ENCODE measurements at places on chromosomes 2 and 18. TPM values are rescaled to one million over a fixed set of nuclear protein-coding genes. Genes with fewer than 3 reads are reported as not detected.

The BUB1 gene
- polyA plus RNA-seq, result 12.0 TPM

The MYOM1 gene
- 15.4 TPM for polyA plus RNA-seq

The LRATD1 gene
- 66.8 TPM for polyA plus RNA-seq

The ELOA2 gene
- polyA plus RNA-seq, result not detected

DNA sequence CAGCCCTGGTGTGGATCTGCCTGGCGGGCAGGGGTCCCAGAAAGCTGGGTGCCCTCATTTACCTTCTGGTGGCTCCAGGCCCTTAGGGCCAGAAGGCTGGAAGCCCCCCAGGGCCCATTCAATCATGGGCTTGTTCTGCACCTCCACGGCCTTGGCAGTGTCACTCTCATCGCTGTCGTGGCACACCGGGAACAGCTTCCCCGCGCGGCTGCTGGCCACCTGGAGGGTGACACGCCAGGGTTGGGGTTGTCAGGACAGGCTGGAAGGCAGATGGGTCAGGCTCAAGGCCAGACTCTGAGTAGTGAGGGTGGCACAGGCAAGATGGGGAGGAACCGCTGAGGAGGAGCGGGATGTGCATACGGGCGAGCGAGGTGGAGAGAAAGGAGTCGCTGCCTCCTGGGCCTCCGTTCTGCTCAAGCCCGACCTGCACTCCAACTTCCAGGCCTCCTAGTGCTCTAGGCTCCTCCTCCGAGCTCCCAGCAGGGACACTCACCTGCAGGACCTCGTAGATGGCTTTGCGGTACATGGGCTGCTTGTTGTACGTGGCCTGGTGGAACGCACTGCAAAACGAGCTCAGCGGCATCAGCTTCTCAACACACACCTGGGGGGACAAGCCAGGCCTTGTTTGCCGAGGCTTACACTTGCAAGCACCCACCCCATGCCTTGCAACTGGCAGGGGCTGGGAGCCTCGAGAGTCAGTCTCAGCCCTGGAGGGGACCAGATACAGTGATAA is 78.3 kb upstream of the POMC start:
- DNase-seq, result no peak

DNA sequence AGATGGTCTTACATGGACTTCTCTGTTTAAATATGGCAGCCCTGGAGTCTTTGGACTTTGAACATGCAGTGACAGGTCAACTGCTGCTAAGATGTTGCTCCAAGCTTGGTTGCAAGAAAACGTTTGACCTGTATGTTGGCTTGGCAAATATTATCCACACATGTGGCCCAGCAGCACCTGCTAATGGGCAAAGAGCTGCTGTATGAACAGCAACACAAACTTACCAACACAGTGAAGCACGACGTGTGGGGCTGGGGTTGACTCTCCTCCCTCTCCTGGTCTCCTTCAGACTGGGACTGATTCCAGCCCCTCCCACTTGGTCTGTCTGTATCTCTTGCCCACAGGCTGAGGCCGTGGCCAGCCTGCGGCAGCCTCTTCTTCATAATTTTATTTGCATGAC is 3.8 kb downstream of the KCNE4 start:
- no peak for DNase-seq

DNA sequence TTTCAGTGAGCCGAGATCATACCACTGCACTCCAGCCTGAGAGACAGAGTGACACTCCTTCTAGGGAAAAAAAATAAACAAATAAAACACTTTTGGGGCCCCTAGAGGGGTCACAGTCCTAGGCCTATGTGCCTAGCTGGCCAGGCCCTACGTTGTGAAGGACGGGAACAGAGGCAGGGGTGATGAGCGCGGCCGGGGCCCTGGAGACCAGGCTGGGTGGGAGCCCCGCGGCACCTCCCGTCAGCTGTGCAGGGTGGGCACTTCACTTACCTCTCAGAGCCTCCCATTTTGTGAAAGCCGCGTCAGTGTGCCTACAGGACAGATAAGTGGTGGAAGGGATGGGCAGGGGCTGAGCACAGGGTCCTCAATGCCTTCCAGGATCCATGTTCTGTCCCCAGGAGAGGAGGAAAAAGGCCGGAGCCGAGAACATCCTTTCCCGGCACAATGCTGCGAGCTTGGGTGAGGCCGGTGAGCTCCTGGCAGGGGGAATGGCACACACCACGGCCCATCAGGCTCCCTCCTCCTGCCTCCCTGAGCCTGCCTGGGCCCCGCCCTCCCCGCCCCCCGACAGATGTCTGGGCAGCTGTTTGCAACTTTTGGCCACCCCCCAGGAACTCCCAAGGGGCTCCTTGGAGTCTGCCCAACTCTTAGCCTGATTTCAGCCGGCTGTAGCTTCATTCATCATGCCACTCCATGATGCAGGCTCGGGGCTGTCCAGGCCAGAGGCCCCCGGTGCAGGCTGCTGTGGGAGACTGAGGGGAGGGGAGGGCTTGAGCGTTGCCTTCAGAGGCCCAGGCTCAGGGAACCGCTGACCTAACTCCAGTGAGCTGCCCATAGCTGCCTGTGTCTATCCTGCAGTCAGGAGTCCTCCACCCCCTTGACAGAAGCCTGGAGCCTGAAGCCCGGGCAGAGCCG is 196.5 kb downstream of the TFCP2L1 start:
- DNase-seq, result no peak

DNA sequence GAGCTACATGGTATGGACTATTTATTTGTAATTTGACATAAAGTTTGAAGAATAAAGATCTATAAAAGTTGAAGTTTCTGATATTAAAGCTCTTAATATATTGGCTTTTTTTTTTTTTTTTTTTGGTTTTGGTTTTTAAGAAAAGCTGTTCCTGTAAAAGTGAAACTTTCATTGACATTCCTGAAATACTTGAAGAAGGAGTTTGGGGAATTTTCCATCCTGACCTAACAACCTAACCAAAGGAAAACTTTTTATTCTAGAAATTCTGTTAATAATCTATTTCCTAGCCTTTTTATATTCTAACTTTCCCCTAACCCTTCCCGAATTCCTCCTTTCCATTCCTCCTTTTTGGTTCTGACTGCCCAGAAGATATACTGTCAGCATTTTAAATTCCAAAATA is 83.7 kb downstream of the ACSL3 start:
- no peak for DNase-seq

DNA sequence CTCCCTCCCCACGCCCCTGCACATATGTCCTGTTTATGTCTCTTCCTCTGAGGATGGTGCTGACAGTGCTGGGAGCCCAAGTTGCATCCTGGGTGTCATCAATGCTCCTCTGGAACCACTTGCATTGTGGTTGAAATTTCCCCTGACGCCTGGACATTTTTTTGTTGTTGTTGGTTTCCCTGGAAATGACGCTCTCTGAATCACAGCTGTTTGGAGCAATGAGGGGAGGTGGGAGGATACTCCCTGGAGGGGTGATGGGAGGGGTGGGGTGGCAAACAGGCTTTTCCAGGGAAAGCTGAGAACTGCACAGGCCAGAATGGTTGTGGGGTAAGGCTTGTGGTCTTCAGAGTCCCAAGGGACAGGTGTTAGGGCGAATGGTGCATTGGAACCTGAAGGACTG is 29.6 kb downstream of the CELF4 start:
- DNase-seq, result no peak

DNA sequence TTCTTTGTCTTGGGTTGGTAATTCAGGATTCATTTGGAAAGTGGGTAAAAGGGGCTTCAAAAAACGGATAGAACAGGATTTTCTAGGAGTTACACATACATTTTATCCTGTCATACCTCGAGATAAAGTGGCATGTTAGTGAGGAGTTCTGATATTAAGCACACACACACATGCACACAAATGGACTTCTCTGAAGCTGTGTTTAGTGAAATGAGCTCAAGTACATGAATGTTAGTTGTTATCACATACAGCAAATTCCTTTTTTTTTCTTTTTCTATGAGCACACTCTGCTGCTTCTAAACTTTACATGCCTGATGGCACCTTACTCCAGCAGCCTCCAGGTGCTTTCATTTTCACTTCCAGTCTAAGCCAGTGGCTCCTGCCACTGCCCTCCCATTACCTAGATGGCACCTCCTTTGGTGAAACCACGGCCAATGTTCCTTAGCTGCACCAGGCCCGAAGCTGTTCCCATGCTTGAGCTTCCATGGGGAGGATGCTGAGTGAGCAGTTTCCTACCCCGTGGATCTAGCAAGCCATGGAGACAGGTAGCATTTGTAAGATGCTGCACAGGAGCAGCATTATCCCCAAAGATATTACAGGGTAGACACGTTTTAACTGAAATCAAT is 49.7 kb downstream of the STAT1 start:
- no peak for DNase-seq

All from spinal cord (tissue), 10 donors.